ENCODE measurements at places on chromosomes 3 and 15.

DNA sequence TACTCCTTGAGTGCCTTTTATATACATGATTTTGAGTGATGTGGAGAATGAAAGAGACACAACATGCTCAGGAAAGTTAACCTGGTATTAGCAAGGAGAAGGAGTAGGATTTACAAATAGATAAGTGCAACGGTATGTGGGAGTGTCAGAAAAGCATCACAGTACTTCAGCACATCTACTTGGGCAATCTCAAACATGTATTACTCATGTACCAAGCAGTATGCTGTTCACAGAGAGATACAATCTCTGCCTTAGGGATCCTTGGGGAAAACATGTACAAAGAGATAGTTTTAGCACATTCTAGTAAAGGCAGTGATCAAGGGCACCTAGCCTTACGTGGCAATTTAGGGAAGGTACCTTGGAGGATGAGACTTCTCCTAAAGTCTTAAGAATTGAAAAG, 146.5 kb downstream of the FILIP1L start:
- DNase-seq, result no peak

DNA sequence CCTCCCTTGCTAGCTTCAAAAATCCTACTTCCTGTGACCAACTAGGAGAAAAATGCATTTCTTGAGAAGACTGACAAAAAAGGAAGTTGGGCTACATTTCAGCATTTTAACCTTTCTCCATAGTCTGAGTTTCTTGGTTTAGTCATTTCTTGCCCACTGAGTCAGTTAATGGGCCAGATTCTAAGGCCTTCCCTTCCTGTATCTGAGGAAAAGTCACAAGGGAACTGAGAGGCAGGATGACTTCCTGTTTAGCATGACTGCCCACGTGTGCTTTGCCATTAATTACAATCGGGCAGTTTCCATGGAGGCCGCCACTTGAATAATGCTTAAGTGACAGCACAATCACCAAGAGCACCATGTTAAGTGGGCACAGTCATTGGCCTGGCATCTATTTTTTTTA, 794.4 kb upstream of the LMCD1 start:
- no peak for DNase-seq

- DNase-seq, result peak; percentile 50
These were observed 75.4 kb upstream of the POMGNT2 start for GRCh38 chr3:43181202-43181821.

GRCh38 chr15:92091155-92091734, 237.7 kb downstream of the SLCO3A1 start:
- DNase-seq, result peak; percentile 45

- DNase-seq, result no peak
These were observed 101.6 kb downstream of the ERC2 start for GRCh38 chr3:56366641-56367162.

GRCh38 chr15:58770519-58770856, 614 bp upstream of the MINDY2 start:
- no peak for DNase-seq

DNA sequence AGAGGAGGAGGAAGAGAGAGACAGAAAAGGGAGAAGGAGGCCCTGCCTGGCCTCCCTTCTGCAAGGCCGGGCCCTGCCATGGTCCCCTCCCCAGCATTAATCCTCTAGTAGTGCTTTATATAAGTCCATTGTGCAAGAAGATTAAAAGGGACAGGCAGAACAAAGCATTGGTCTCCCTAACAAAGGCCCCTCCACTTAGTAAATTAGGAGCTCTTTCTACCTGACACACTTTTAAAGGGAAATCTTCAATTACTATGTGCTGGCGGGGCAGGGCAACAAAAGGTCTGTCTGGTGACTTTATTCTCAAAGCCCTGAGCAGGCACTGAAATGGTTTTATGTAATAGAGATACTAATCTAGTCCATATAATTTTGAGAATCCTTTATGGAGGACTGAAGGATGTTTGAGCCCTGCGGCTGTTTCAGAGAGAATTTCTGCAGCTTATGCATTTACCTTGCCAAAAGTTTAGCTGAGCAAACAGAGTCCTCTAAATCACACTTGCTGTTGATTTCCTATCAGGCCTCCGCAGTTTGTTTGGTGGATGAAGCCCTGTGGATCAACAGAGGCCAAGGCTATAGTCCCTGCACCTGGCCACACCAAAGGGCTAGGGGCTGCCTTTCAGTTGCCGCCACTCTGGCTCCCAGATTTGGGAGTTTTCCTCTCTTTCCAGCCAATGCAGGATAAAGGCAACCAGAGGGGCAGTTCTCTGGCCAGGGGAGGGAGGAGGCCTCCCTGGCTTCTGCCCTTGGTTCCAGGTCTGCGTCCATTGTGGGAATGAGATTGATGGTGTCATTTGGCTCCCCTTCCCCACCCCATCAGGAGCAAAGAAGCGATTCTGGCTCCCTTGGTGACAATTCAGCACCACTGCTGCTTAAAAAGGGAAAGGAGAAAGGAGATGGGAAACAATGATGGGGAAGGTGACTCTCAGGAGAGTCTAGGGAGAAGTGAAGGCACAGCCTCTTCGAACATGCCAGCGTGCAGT, 148.0 kb downstream of the MEGF11 start:
- no peak for DNase-seq

GRCh38 chr3:52198643-52199608, 966 bp downstream of the ALAS1 start:
- no peak for DNase-seq

DNA sequence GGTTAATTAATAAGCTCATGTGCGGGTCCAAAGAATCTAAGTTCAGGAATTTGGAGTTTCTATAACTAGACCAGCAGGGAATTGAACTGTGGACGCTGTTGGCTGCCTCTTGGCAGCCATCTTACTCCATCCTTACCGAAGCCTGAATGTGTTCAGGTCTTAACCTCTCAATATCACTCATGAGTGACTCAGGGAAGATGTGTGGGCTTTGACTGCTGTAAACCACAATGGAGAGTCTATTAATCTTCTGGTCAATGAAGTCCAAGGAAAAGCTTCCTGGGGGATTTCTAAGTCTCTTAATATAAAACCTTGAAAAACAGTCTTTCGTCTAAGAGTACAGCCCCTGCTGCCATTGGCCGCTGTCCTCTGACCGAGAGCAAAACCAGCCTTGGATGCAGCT, 46.7 kb upstream of the OXTR start:
- no peak for DNase-seq

DNA sequence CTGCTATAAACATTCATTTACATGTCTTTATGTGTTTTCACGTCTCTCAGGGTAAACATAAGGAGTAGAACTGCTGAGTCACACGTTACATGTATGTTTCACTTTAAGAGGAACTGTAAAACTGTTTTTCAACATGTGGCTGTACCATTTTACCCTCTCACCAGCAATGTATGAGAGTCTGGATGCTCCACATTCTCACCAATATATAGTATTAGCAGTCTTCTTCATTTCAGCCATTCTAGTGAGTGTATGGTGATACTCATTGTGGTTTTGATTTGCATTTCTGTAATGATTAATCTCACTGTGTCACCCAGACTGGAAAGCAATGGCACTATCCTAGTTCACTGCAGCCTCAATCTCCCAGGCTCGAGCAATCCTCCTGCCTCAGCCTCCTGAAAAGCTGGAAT, 37.1 kb downstream of the PHC3 start:
- no peak for DNase-seq

GRCh38 chr3:157204880-157205279, 44.9 kb upstream of the CCNL1 start:
- DNase-seq, result no peak

DNA sequence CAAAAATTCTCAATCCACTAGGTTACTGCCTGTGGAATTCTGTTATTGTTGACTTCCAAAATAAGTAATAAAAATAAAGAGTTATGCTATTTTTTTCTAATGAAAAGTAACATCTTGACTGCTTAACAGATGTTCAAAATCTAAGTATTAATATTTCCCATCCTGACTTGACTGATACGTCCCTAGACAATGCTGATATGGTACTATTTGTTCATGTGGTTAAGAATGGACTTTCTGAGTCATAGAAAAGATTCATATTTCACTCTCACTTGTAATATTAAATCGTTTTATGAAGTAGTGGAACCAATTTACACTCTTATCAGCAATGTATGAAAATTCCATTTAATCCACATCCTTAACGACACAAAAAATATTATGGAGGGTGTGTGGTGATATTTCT, 104.8 kb upstream of the PLSCR5 start:
- DNase-seq, result no peak

- no peak for DNase-seq
These were observed 479.6 kb downstream of the CNTN3 start for GRCh38 chr3:74134831-74135230.

DNA sequence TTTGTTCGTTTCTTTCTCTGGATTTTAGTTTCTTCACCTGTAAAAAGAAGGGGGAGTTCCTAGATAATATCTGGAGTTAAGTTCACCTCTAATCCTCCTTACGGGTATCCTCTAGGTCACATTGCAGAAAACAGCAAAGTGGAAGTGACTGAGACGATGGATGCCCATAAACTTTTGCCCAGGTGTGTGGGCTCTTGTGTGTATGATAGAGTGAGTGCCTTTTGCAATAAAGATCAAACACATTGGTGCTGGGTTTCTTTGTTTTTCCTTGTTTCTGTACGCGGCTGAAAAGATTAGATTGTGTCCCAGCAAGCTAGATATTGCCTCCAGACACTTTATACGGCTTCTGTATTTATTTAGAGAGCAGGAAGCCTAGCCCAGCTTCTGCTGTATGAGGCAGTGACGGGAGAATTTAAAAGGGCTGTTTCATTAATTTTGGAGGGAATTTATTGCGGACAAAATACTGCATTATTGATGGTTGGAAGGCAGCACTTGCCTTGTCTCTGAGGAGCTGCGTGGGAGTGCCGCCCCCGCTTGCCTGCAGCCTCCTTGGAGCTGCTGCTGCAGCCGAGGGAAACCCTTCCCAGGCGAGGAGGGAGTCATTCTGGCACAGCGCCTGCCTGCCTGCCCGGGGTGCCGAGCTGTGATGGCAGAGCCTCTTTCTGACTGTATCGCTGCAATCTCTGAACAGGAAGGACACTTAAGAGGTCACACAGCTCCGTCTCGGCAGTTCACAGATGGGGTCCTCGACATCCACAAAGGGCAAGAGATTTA, 38.5 kb downstream of the PYDC2 start:
- no peak for DNase-seq

DNA sequence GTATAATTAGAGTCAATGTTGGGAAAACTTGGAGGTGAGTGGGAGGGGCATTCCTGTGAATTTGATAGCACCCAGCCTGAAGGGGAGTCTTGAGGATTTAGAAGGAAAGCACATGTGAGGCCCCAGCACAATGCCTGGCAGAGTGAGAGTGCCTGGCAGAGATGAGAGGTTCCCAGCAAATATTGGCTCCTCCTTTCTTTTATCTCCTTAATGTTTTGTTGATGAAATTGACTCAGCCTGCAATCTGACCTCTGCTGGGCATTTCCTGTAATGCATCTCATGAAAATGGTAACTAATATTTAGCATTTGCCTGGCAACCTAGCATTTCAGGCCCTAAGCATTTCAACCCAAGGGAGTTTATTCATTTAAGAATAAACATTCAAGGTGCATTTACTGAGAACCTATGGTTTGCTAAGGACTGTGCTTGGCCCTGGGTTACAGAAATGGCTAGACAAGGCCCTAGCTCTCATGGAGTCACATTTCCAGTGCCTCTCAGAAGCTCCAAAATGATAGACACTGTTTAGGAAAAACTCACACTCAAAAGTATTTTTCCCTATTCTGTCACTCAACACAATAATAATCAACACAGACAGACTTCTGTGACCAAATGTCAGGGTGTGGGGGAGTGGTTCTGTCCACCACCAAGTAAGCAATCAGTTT, 19.0 kb downstream of the PDHB start:
- DNase-seq, result peak; percentile 57

GRCh38 chr3:169836942-169837275, 24.2 kb upstream of the LRRC34 start:
- no peak for DNase-seq

GRCh38 chr3:16294844-16295243, 29.8 kb downstream of the OXNAD1 start:
- DNase-seq, result no peak

DNA sequence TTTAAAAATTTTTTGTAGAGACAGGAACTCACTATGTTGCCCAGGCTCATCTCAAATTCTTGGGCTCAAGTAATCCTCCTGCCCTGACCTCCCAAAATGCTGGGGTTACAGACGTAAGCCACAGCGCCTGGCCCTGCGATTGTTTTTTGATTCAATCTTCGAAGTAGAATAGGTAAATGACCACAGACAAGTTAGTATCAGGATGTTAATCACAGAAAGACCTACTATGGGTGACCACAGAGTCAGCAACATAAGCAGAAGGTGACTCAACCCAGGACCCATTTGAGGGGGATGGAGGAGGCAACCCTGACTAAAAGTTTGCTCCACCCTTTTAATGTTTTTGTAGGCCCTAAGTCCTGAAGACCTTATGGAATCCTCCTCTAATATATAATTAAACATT, 10.0 kb upstream of the USP3 start:
- DNase-seq, result no peak

DNA sequence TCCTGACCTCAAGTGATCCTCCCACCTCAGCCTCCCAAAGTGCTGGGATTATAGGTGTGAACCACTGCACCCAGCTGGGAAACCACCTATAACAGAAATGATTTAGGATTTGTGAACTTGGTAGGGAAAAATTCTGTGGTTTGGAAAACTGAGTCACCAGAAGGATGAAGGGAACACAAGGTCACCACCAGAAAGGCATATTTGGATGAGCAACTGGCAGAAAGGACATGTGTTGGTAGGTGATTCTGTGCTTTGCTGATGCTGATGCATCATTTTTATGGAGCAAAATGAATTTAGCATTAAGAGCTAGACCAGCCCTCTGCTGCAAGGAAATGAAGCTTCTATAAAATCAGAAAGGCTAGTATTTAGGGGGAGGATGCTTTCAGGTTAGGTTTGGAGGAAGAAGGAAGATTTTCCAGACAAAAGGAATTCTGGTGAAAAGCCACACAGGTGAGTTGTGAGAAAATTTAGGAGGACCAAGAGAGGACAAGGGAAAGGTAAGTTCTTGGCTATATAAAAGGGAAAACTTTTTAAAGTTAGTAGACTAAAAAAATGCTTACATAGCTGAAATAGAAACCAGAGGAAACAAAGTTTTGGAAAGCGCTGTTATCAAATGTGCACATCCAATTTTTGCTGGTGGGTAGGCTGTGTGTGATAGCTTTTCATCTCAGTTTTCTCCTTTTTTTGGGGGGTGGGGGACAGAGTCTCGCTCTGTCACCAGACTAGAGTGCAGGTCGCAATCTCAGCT, 3.6 kb downstream of the PXK start:
- no peak for DNase-seq

DNA sequence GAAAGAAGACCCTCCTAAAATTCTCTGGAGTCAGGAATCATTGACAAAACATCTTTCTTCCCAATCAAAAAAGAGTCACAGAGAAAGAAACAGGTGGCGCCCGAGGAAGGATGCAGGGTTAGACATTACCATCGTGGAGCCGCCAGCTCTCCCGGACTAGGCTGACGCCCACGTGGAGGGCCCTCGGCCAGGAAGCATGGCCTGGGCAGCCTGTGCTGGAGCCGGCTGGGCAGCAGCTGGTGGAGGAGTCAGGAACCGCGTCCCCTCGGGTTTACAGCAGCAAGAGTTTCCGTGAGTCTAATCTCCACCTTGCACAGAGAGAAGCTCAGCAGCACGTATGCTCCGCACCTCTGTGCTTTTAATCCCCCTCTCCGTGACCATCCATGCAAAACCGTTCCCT, 533.7 kb upstream of the ATP11B start:
- no peak for DNase-seq

- DNase-seq, result no peak
These were observed 93.3 kb upstream of the RAD18 start for GRCh38 chr3:9056581-9056980.

- DNase-seq, result no peak
These were observed 10.5 kb upstream of the C3orf49 start for GRCh38 chr3:63808633-63809032.

- no peak for DNase-seq
These were observed 22.2 kb downstream of the CFAP20DC start for GRCh38 chr3:59027607-59028006.

Measured in stimulated activated CD4-positive, alpha-beta T cell treated with anti-CD3 and anti-CD28 coated beads, Interleukin-2, amount 100 ng/mL, for 24 hours (primary cell).